Muscle of arm (tissue), 14 donors: ENCODE measurements at places on chromosomes 12 and 14. TPM values are rescaled to one million over a fixed set of nuclear protein-coding genes. Genes with fewer than 3 reads are reported as not detected.

Gene BDKRB1
- 0.40 TPM for polyA plus RNA-seq

Gene EXOC3L4
- polyA plus RNA-seq, result 1.2 TPM

Gene ADCY4
- polyA plus RNA-seq, result 15.3 TPM

Gene BEGAIN
- polyA plus RNA-seq, result 2.9 TPM

Gene RNASE1
- 178 TPM for polyA plus RNA-seq

Gene AQP2
- polyA plus RNA-seq, result 0.05 TPM

Gene SERPINA5
- polyA plus RNA-seq, result 0.35 TPM

Gene TBX3
- polyA plus RNA-seq, result 30.0 TPM

Gene LRRIQ1
- polyA plus RNA-seq, result 0.44 TPM

Gene ANKS1B
- polyA plus RNA-seq, result 3.5 TPM

Gene ABHD12B
- not detected for polyA plus RNA-seq

Gene CCDC177
- polyA plus RNA-seq, result not detected

DNA sequence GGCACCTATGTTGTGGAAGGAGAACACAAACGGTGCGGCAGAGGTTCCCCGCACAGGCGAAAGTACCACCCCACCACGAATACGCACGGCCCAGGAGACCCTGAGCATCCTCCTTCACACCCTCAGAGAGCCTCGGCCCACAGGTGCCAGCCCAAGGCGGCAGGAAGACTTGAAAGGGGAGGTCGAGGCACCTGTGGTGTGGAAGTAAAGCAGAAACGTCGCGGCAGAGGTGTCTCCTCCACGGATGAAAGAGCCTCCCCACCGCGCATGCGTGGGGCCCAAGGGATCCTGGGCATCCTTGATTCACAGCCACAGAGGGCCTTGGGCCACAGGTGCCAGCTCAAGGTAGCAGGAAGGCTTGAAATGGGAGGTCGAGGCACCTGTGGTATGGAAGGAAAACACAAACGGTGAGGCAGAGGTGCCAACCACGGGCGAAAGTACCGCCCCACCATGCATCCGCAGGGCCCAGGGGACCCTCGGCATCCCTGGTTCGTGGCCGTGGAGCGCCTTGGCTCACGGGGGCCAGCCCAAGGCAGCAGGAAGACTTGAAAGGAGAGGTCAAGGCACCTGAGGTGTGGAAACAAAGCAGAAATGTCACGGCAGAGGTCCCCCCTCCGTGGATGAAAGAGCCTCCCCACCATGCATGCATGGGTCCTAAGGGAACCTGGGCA is 380.1 kb downstream of the ALG10 start:
- no peak for DNase-seq

DNA sequence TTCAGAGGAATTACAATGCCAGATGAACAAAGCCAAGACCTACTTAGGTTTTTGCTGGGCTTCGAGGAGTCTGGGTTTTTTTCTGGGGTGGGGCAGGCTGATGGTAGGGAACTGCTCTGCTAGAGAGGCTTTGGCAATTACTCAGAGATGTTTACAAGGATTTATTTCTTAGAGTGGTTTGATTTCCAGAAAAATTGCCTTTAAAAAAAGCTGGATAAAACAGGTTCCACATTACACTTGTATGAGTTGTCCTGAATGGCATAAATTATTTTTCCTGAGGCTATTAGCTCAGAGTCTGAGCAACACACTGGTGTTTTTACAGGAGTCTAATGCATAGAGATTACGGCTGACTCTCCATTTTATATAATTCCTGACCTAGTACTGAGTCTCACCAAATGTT is 118.5 kb upstream of the FRMD6 start:
- DNase-seq, result no peak

GRCh38 chr14:34649344-34649743 is 19.4 kb upstream of the SNX6 start:
- DNase-seq, result no peak

DNA sequence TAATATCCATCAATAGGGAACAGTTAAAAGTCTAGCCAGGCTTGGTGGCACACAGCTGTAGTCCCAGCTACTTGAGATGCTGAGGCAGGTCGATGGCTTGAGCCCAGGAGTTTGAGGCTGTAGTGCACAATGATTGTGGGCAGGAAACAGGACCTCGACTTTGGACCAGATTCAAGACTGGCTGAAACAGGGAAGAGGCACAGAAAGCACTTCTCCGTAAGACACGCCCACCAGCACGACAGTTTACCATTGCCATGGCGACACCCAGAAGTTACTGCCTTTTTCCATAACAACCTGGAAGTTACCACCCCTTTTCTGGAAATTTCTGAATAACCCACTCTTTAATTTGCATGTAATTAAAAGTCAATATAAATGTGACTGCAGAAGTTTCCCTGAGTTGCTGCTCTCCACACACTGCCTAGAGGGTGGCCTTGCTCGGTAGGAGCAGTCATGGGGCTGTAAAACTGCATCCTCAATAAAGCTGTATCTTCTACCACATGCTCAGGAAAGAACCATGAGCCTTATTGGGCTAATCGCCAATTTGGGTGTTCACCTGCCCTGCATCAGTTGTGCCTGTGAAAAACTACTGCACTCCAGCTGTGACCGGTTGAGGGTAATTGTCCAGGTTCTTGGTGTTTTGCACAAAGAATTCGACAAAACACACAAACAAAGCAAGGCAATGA is 4.6 kb upstream of the LRRC23 start:
- peak; percentile 36 for DNase-seq

GRCh38 chr12:12642916-12643315 is 31.2 kb downstream of the CREBL2 start:
- no peak for DNase-seq

GRCh38 chr12:5945071-5946008 is at the start of gene ANO2:
Gene ANO2, minus strand, starts transcription at chr12:5945259. Its CDS starts 42 bp downstream, at chr12:5945217.
- DNase-seq, result peak; percentile 16

- DNase-seq, result no peak
Observed at GRCh38 chr14:102295270-102295669, 9.7 kb downstream of the MOK start.

DNA sequence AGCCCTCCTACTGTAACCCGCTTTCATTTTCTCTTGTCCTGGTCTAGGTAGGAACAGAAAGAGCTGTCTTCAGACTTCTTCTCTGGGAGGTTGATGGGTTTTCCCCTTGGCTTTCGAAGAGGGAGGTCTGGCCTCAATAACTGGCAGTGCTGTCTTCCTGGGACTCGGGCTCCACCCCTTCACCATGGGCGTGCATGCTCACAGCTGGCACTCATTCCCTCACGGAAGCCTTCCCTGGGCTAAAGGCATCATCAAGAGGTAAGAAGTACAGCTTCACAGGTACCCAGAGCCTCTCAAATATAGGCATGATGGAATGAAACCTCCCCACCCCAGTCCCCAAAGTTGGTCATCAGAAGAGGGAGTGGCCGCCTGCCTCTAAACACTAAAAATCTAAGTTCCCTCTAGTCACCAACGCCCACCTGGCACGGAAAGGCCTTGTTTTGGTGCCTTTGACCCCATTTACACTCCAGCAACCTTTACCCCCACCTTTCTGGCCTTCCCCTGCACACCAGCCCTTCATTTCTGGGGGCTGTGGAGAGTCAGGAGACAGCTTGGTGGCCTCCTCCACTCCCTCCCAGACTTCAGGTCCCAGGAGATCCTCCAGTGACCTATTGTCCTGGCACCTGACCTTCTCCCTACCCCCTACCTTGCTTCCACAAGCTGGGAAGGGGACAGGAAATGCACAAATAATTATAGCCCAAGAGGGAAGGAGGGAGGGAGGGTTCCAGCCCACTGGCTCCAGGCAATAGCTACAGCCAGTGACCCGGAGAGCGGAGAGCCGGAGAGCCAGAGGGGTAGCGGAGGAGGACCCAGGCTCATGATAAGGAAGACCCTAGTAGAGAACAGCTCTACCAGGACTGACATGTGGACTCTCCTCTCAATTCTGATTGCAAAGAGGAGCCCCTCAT is 2.8 kb downstream of the RAPGEF3 start:
- DNase-seq, result no peak

DNA sequence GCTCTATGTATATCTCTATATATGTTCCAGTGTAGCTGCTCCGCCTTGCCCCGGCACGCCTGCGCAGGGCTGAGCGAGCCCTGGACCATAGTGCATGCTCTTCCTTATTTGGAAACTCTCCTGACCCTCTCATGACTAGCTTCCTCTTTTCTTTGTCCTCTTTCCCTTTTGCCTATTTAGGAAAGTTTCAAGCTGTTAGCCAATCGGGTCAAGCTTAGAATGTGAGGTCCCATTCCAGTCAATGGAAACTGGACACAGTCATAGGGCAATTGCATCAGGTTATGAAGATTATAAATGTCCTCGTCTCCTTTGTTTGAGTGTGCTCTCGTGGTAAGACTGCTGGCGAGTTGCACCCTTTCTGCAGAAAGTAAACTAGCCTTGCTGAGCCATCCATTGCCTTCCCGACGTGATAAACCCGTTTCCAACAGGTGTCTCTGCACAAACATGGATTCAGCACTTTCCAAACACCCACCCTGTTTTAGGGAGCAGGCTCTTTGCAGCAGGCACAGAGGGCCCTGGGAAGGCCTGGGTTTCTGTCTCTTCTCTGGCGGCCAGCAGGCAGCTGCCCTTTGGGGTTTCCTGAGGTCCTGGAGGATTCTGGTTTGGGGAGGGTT is 30.9 kb downstream of the CCDC92 start:
- no peak for DNase-seq

DNA sequence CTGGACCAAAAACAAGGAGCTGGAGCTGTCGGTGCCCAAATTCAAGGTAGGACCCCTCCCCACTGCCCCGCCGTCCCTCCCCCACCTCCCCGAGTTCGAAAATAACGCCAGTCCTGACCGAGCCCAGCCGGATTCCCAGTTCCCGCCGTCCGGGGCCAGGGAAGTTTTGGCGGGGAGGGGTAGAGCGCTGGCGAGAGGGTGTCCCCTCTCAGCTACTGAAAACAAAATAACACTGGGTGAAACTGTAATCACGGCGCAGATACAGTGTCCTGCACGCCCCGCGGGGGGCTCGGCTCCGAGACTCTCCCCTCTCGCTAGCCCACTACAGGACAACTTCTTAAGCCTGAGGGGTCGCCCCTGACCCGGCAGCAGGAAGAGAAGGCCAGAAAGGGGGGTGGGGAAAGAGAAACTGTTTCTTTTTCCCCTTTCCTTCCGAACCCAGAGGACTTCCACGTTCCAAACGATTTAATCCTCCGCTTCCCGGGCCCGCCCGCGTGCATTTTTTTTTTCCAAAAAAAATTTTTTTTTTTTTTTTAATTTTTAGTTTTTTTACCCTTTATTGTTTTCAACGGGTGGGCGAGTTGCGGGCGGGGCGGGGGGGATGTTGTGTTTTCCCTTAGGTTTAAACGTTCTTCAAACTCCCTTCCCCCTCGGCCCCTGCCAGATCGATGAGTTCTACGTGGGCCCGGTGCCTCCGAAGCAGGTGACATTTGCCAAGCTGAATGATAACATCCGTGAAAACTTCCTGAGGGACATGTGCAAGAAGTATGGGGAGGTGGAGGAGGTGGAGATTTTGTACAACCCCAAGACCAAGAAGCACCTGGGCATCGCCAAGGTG is 1.6 kb downstream of the SETD1B start:
- no peak for DNase-seq

DNA sequence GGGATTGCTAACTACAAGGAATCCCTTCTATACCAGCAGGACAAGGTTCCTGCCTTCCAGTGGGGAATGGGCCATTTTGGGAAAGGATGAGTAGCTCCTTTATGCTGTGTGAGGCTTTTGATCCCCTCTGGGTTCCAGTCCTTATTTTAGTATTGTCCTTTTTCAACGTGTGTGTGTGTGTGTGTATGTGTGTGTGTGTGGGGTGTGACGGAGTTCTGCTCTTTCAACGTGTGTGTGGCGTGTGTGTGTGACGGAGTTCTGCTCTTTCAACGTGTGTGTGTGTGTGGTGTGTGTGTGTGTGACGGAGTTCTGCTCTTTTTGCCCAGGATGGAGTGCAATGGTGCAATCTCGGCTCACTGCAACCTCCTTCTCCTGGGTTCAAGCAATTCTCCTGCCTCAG is 27.4 kb downstream of the RAB35 start:
- DNase-seq, result no peak

DNA sequence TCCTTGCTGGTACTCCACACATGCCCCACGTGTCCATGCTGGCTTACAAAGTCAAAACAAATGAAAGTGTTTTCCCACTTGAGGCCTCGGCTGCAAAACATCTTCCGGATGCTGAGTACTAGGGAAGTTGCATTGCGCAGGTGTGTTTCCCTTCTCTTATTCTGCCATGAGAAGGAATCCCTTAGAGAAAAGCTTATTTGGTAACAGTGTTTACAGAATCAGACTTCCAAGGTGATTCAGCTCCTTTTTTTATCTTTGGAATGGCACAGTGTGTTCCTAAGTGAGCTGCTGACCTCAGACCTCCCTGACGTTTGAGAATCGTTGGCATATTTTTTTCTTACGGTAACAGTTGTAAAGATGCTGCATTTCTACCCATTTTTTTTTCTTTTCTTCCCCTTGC is 211.3 kb downstream of the ESR2 start:
- DNase-seq, result no peak

DNA sequence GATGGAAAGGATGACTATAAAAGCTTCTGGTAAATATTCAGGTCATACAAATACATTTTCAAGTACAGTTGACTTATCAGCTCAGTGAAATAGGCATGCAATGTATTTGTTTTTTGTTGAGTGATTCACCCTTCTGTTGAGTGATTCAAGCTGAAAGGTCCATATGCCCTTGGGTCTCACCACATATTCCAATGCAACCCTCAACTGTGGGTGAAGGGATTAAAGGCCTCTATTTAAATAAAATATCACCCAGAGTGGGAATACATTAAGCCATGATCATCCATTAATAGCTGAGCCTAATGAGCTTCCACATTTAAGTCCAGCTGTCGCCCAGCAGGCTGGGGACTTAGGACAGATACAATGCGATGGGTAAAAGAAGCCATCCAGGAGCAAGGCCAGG is 120.2 kb downstream of the CRACR2A start:
- no peak for DNase-seq

- no peak for DNase-seq
Observed at GRCh38 chr12:48419116-48419935, 53.0 kb upstream of the ANP32D start.

GRCh38 chr12:116435984-116436383 is 123.2 kb upstream of the MAP1LC3B2 start:
- no peak for DNase-seq

- no peak for DNase-seq
Observed at GRCh38 chr14:78697341-78697740, 527.2 kb downstream of the NRXN3 start.

DNA sequence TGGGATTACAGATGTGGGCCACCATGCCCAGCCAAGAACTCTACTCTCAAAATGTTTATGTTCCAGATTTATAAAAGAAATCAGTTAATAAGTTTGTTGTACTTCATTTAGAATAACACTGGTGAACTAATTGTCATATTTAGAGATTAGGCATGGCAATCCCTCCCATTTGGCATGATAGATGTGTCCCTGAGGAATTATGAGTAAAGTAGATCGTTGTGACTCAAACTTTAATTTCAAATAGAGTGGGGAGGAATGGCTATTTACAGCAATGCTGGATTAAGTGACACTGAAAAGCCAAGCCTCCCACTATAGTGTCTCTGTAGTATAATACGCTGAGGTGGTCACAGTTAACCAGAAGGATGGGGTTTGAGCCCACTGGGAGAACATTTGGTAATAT is 39.3 kb upstream of the RTRAF start:
- no peak for DNase-seq

GRCh38 chr14:89801136-89801535 is 153.4 kb downstream of the EFCAB11 start:
- DNase-seq, result no peak

GRCh38 chr14:102798926-102799325 is 21.7 kb downstream of the TRAF3 start:
- no peak for DNase-seq

- DNase-seq, result peak; percentile 18
Observed at GRCh38 chr12:25788707-25789442, 169.6 kb upstream of the RASSF8 start.

- DNase-seq, result no peak
Observed at GRCh38 chr14:68468437-68469207, 324.2 kb downstream of the ZFP36L1 start.
